ENCODE measurements at places on chromosomes 1 and 21. TPM values are rescaled to one million over a fixed set of nuclear protein-coding genes. Genes with fewer than 3 reads are reported as not detected.

Gene MARK1
- total RNA-seq = 2.1 TPM

Gene HPCA
- total RNA-seq = not detected

Gene LAMC2
- total RNA-seq = 0.25 TPM

Gene CLCA4
- total RNA-seq = not detected

Gene TCP10L
- total RNA-seq = 1.0 TPM

Gene NUP210L
- 0.32 TPM for total RNA-seq

Gene TRIM67
- not detected for total RNA-seq

Gene CRTC2
- total RNA-seq = 39.0 TPM

Gene PDE4B
- total RNA-seq = 191 TPM

Gene SPATA17
- not detected for total RNA-seq

Gene SYTL1
- total RNA-seq = 1.3 TPM

Gene ANGPTL1
- total RNA-seq = 43.6 TPM

Gene CNR2
- total RNA-seq = not detected

Gene CYP4A22
- not detected for total RNA-seq

Gene ORC1
- total RNA-seq = 0.20 TPM

Gene DYNLT5
- total RNA-seq = 0.82 TPM

Gene CR1L
- not detected for total RNA-seq

Gene ADAM30
- not detected for total RNA-seq

Gene TSPAN2
- total RNA-seq = 2.0 TPM

Gene ATP5PB
- 368 TPM for total RNA-seq

Gene SLC6A9
- total RNA-seq = 0.71 TPM

Gene FMO4
- total RNA-seq = 0.66 TPM

Gene GUCA2B
- total RNA-seq = not detected

All from psoas muscle (tissue), 8 donors.